GM10248 (cell line): ENCODE measurements at places on chromosomes 11 and 22.
A peak's percentile ranks its signal among the peaks of the same experiment; 100 is the strongest.

- no peak for DNase-seq
Observed at GRCh38 chr11:59899532-59899931, 20.9 kb downstream of the OOSP3 start.

DNA sequence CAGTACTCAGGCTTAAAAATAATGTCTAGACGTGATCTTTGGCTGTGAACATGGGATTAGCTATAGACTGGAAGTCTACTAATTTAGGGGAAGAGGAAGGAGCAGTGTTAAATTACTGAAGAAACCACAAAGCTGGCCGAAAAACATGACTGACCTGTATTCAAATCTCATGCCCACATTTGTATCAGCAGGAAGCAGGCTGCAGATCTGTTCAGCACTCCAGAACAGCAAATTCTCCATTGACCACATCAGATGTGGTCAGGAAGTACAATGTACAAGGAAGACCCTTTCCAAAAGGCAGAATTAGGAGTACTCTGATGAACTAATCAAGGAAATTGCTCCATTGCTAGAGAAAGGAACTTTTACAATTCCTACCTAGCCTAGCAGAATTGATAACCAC is 31.7 kb downstream of the DCDC1 start:
- DNase-seq: no peak

GRCh38 chr11:125423247-125423849 is 72.7 kb downstream of the FEZ1 start:
- DNase-seq: peak; percentile 50

DNA sequence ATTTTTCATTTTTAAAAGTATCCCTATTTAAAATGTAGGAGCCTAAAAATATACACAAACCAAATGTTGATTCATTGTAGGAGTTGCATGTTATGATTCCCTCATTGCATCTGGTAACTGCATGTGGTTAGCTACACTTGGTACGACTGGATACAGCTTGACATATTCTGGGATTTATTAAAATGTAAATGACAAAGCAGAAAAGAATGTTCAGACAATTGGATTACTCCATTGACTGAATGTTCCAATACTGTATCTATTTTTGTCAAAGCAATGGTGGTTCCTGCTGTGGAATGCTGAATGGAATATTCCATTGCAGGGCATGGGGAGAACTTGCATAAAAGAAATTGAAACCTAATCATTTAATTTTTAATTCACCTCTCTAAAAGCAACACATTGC is 30.8 kb downstream of the BLID start:
- DNase-seq: no peak

DNA sequence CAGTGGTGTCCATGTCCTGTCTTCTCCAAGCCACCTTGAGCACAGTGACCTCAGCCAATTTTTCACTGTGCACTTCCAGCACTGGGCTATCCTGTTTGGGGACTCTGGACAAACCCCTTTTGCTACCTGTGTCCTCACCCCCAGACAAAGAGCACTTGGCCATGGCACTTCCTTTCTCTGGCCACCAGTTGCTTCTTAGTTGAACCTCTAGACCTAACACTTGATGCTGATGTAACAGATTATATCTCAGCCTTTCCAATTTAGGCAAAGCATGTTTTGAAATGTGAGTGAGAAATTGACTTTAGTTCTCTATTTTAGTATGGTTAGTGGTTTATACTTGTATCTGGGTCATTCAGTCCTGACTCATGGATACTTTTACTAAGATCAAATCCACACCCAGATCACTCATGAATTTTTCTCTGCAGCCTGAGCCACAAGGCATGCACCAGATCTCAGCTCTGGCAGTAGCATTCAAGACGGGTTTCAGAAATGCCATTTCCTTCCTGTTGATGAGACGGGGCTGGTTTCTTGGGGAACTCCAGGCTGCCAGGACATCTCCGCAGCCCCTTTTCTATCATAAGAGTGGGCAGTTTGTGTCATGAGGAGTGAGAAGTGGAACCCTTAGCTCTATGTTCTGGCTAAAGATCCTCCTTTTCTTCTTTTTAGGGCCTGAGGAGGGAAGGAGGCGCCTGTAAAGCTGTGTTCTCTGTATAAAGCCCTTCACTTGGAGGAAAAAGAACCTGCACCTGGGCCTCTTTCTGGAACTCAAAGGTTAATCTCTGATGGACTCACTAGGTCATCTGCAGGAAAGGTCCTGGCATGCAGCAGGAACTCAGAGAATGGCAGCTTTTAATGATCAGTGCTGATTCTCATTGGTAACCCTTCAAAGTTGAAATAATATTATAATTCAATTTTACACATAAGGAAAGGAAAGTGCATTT is 185.6 kb upstream of the TENM4 start:
- no peak for DNase-seq

DNA sequence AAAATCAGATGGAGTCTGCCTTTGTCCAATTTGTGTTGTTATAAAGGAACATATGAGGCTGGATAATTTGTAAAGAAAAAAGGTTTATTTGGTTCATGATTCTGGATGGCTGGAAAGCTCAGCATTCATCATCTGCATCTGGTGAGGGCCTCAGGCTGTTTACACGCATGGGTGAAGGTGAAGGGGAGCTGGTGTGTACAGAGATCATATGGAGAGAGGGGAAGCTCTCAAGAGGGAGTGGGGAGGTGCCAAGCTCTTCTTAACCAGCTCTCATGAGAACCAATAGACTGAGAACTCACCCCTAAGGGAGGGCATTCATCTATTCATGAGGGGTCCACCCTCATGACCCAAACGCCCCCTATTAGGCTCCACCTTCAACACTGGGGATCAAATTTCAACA is 40.0 kb downstream of the NEU3 start:
- no peak for DNase-seq

DNA sequence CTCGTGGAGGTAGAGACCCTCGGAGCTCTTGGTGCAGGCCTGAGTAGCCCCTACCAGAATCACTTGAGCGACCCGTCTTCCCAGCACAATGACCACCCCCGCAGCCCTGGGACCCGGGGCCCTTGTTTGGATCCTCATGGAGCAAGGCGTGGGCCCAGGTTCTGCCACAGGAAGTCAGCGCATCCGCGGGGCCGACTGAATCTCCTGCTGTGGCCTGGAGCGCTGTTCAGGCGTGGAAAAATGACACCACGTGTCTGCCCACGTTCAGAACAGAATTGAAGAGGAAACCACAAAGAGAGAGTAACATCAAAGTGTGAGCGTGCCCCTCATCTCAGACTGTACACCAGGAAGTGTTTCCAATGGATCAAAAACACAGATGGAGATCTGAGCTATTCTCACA is 1479.2 kb downstream of the TBC1D22A start:
- DNase-seq: no peak

DNA sequence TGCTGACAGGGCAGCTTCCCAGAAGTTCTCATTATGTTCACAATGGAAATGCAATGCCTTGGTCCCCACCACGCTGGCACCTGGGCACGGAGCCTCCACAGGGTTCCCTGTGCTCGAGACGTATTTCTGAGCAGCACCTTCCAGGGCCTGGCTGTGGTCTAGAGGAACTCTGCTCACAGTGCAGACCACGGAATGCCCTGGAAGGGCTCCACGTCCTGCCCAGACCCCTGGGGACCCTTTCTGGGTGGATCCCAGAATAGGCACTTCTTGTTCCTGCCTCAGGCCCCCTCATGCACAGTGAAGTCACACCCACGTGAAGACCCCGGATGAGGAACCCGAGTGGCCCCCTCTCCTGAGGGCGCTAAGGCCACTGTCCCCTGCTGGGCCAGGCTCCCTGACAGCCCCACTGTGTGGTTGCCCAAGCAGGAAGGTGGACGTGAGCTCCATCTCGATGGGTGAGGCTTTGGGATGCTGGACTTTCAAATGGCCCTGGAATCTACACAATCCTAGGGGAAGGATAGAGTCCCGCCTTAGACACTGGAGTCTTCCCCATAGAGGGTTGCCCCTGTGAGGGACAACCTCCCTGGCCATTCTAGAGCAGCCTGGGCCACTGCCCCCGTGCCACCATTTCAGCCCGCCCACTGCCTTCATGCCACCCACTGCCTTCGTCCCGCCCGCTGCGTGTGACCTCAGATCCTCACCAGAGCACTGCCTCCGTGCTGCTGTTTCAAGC is 1106.8 kb downstream of the BRD1 start:
- DNase-seq: no peak
